ENCODE measurements at places on chromosomes 1 and 21. TPM values are rescaled to one million over a fixed set of nuclear protein-coding genes. Genes with fewer than 3 reads are reported as not detected.

DNA sequence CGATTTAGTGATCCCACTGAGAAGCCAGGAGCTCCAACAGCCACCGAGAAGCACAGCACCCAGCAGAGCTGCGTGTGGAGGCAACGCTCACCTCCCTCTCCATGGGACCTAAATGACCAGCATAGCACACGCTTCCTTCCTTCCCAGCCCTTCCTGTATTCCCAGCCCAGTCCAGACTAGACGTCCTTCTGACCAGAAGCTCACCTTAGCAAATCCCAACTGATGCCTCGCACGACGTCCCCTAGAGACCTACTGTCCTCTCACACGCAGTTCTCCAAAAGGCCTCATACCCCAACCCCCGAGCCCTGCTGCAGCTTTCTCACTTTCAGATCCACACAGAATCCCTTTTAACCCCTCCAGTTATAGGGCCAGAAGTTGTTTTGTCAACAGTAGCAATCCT, 132.4 kb downstream of the SLC45A1 start:
- no peak overlapping the region for H3K27ac ChIP-seq
- no peaks in the 10 kb centered on the region for H3K27me3 ChIP-seq
- peaks cover 9% of the 10 kb centered on the region for H3K4me1 ChIP-seq

- H3K4me3 ChIP-seq: no peak overlapping the region
- H3K4me1 ChIP-seq: peaks cover 8% of the 10 kb centered on the region
- peak overlapping the region; percentile 1 for H3K27ac ChIP-seq
- DNase-seq: peak; percentile 81
- H3K27me3 ChIP-seq: peaks cover 2% of the 10 kb centered on the region
These were observed 49.3 kb upstream of the NEK2 start for GRCh38 chr1:211724687-211725196.

- no peak overlapping the region for H3K4me3 ChIP-seq
- H3K27ac ChIP-seq: no peak overlapping the region
- H3K27me3 ChIP-seq: peaks cover 3% of the 10 kb centered on the region
These were observed 30.4 kb downstream of the RIMS3 start for GRCh38 chr1:40634901-40635655.

- no peak overlapping the region for H3K4me3 ChIP-seq
- peaks cover 1% of the 10 kb centered on the region for H3K4me1 ChIP-seq
- no peak overlapping the region for H3K27ac ChIP-seq
- H3K36me3 ChIP-seq: peaks cover 71% of the 10 kb centered on the region
- no peak for DNase-seq
These were observed 14.8 kb downstream of the LSS start for GRCh38 chr21:46213620-46214286.

EFCAB14 gene
- total RNA-seq: 99.2 TPM

DNA sequence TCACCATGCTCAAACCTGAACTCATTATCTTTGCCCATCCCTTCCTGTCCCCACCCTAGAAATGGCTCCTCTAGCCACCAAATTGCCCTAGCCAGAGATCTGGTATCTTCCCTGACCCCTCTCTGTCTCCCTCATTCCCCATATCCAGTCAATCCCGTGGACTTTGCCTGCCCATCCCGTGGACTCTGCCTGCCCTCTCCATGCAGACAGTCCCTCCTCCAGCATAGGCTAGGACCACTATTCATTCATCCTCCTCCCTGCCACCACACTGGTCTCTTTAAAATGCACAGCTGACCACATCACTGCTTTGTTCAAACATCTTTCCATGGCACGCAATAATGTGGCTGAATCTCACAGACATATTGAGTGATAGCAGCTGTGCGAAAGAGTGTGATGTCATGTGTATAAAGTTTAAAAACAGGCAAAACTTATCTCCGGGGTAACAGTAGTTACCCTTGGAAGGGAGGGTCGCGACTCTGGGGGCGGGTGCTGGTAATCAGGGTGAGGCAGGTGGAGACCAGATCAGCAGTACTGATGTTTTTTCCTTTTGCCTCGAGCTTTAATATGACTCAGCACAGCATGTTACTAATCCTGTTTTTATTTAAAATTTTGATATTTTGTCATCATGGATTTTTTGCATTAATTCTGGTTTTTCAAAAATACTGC, 4.8 kb upstream of the SLC2A1 start:
- DNase-seq: peak; percentile 43
- peaks cover 27% of the 10 kb centered on the region for H3K27me3 ChIP-seq
- H3K4me3 ChIP-seq: no peak overlapping the region
- H3K27ac ChIP-seq: no peak overlapping the region

- H3K4me3 ChIP-seq: no peak overlapping the region
- no peaks in the 10 kb centered on the region for H3K4me1 ChIP-seq
- H3K27ac ChIP-seq: no peak overlapping the region
- no peak for DNase-seq
- H3K36me3 ChIP-seq: no peaks in the 10 kb centered on the region
- peaks cover 6% of the 10 kb centered on the region for H3K27me3 ChIP-seq
These were observed 35.5 kb upstream of the ZC3H12A start for GRCh38 chr1:37438869-37439343.

DNA sequence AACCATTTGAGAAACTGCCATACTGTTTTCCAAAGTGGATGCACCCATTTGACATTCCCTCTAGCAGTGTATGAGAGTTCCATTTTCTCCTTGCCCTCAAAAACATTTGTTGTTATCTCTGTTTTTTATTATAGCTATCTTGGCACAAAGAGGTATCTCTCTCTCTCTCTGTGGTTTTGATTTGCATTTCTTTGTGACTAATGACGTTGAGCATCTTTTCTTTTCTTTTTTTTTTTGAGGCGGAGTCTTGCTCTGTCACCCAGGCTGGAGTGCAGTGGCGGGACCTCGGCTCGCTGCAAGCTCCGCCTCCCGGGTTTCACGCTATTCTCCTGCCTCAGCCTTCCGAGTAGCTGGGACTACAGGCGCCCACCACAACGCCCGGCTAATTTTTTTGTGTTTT, 17.4 kb upstream of the ZMYM6 start:
- no peaks in the 10 kb centered on the region for H3K36me3 ChIP-seq
- H3K4me1 ChIP-seq: no peaks in the 10 kb centered on the region
- no peaks in the 10 kb centered on the region for H3K27me3 ChIP-seq
- no peak overlapping the region for H3K27ac ChIP-seq
- no peak overlapping the region for H3K4me3 ChIP-seq
- no peak for DNase-seq

TENT5C gene
- 6.6 TPM for total RNA-seq

PROX1 gene
- total RNA-seq: 6.9 TPM

ZNF683 gene
- not detected for total RNA-seq

USP33 gene
- total RNA-seq: 47.2 TPM

DNA sequence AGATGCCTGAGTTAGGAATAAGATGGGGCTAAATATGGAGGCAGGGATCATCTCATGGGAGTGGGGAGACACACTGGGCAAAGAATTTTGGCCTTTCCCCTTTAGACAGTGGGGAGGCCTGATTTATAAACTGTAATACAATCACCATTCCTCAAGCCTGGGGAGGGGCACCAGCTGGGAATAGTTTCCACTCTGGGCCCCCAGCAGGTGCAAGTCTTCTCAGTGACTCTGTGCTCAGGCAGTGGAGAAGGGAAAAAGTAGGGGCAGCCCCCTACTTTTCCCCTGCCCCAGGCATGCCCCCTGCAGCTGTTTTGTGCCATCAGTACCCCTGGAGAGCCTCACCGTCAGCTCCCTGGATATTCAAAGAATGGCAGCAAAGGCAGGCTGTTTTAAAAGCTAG, 19.1 kb downstream of the COA7 start:
- peak overlapping the region; percentile 71 for H3K27ac ChIP-seq
- DNase-seq: peak; percentile 71
- H3K4me3 ChIP-seq: no peak overlapping the region
- no peaks in the 10 kb centered on the region for H3K27me3 ChIP-seq

CFHR2 gene
- total RNA-seq: not detected

DNA sequence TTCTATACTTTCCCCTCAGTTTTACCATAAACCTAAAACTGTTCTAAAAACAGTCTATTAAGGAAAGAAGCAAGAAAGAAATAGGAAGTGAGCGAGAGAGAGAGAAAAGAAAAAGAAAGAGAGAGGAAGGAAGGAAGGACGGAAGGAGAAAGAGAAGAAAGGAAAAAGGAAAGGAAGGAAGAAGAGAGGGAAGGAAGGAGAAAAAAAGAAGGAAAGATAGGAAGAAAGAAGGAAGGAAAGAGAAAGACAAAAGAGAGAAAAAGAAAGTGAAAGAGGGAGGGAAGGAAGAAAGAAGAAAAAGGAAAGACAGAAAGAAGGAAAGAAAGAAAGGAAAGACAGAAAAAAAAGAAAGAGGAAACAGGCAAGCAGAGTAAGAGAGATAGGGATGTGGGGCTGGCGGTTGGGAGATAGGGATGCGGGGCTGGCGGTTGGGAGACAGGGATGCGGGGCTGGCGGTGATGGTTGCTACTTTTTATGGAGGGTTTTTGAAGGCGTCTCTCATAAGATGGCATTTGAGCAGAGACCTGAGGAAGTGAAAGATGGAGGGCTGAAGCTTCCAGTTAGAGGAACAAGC, 70.4 kb upstream of the IRF2BP2 start:
- H3K36me3 ChIP-seq: no peaks in the 10 kb centered on the region
- no peak overlapping the region for H3K27ac ChIP-seq
- no peaks in the 10 kb centered on the region for H3K27me3 ChIP-seq
- no peak for DNase-seq

ICOSLG gene
- total RNA-seq: 1.9 TPM

SSU72 gene
- 38.0 TPM for total RNA-seq

- no peaks in the 10 kb centered on the region for H3K27me3 ChIP-seq
- no peak for DNase-seq
- H3K4me3 ChIP-seq: no peak overlapping the region
- no peaks in the 10 kb centered on the region for H3K36me3 ChIP-seq
- H3K4me1 ChIP-seq: no peaks in the 10 kb centered on the region
These were observed 432.0 kb downstream of the SETD4 start for GRCh38 chr21:35628316-35628715.

All from muscle of leg (tissue), 16 donors.